ENCODE measurements at places on chromosomes 16 and 17.

DNA sequence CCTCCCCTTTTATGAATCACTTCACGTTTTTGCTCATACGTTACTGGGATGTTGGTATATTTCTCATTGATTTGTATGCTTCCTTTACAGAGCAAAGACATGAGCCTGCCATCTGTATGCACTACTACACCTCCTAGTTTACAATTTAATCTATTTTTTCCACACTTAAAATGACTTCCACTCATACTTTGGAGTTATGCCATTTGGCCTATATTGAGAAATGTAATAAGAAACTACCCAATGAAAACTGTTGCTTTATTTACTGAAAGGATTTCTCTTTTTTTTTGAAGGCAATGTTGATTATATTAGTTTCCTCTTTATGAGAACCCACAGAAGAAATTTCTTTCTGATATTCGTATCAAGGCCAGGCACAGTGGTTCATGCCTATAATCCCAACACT is 43.1 kb downstream of the DUSP14 start:
- DNase-seq: no peak

GRCh38 chr17:58318627-58319172 is 9.9 kb downstream of the TSPOAP1 start:
- DNase-seq: no peak

DNA sequence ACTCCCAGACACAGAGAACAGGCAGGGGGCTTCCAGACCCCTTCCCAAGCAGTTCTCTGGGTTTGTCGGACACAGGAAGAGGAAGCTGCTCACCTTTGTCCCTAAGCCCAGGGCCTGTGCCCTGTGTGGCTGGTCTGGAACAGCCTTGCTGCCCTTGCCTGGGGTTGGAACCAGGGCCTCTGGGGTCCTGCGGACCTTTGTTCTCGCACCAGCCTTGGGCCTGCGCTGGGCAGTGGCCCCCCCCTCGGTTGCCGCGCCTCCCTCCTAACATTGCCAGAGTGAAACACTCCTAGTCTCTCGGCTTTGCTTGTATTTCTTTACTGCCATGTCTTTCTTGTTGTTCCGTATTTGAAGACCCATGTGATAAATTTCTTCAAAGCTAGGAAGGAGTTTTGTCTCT is 8.5 kb upstream of the IL17C start:
- DNase-seq: no peak

DNA sequence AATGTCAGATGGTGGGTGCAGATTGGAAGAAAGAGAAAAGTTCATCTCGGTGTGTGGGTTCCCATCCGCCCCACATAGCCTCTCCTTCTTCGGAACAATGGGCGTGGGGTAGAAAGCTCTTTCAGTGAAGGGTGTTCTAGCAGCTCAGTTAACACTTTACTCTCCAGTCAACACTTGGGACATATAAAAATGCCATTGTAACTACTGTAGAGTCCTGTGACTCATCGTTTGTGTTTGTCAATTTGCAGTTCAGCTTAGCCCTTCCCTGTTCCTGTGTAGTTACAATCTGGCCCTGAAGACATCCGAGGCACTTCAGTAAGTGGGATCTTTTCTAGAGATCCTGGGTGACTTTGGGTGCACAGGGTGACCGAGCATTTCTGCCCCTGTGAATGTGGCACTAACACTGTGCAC is 11.5 kb upstream of the CLEC18C start:
- peak; percentile 57 for DNase-seq

DNA sequence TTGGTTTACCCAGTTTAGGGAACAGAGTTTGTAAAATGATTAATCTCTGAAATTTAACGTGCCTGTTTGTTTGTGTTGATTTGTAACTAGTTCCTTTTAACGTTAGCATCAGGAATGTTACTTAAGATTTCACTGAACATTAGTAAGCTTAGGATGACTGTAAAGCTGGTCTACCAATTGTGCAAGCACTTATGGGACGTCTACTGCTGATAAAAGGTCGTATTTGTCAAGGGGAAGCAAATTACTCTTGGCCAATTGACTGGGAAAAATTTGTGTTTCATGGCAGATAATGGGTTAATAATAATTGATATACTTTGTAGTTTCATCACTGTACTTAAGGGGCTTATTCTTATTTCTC is 11.8 kb downstream of the METTL9 start:
- DNase-seq: no peak

GRCh38 chr16:10760858-10761257 is 17.2 kb downstream of the NUBP1 start:
- no peak for DNase-seq

- no peak for DNase-seq
Observed at GRCh38 chr17:44828919-44829522, 1.1 kb downstream of the GJC1 start.

- no peak for DNase-seq
Observed at GRCh38 chr17:42182927-42183734, 2.1 kb downstream of the HCRT start.

GRCh38 chr16:78655331-78656113 is 556.1 kb downstream of the WWOX start:
- no peak for DNase-seq

- no peak for DNase-seq
Observed at GRCh38 chr17:38893113-38893512, 23.3 kb downstream of the LASP1 start.

DNA sequence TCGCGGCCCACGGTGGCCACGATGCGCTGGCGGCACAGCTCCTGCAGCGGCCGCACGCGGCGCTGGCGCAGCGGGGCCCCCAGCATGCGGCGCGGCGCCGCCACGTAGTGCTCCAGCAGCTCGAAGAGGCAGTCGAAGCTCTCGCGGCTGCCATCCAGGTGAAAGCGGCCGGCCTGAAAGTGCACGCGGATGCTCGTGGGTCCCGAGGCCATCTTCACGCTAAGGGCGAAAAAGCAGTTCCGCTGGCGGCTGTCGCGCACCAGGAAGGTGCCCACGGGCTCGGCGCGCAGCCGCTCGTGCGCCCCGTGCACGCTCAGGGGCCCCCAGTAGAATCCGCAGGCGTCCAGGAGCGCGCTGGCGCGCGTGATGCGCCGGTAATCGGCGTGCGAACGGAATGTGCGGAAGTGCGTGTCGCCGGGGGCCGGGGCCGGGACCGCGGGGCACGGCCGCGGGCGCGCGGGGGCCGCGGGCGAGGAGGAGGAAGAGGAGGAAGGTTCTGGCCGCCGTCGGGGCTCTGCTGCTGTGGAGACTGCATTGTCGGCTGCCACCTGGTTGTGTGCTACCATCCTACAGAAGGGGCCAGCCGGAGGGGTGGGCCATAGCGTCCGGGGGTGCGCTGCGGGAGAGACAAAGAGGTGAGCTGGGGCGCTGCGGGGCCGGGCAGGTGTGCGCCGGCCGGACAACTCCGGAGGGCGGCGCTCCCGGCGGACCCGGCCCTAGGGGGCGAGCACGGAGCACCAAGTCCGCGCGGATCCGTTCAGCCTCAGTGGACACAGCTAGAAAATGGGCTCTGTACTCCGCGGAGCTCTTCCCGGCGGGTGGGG is 879 bp downstream of the SOCS1 start:
- DNase-seq: peak; percentile 25

- no peak for DNase-seq
Observed at GRCh38 chr17:71937914-71938313, 182.9 kb upstream of the SOX9 start.

DNA sequence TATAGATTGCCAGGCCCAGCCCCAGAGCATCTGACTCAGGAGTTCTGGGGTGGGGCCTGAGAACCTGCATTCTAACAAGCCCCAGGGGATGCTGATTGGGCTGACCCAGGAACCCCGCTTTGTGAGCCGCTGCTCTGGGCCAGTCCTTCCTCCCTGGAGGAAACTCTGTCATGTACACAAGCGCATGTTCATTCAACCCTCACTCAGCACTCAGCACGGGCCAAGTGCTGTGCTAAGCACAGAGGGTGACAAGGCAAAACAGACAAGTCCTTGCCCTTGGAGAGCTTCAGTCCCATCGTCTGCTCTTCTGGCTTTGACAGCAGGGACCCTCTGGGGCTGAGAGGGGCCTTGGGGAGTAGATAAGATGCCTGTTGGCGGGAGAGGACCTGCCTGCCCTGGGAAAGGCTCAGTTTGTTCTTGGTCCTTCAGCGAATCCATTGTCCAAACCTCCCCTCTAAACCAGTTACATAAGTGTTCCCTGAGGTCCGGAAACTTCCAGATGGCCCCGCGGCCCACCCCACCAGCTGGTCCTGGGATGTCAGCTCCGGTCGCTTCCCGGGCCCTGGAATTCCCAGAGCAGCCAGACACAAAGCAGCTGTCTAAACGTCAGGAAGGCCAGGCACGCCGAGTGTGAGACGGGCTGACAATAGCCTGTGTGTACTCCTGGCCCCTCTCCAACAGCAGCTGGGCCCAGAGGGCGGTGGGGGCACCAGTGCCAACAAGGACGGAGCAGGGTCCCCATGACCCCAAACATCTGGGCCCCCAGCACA is 88.8 kb downstream of the ZDHHC7 start:
- no peak for DNase-seq

- no peak for DNase-seq
Observed at GRCh38 chr17:2158396-2158780, 103.5 kb downstream of the HIC1 start.

GRCh38 chr17:30232824-30233427 is 2.6 kb downstream of the SLC6A4 start:
- DNase-seq: no peak

- DNase-seq: no peak
Observed at GRCh38 chr16:74296104-74296431, 546 bp upstream of the PSMD7 start.

DNA sequence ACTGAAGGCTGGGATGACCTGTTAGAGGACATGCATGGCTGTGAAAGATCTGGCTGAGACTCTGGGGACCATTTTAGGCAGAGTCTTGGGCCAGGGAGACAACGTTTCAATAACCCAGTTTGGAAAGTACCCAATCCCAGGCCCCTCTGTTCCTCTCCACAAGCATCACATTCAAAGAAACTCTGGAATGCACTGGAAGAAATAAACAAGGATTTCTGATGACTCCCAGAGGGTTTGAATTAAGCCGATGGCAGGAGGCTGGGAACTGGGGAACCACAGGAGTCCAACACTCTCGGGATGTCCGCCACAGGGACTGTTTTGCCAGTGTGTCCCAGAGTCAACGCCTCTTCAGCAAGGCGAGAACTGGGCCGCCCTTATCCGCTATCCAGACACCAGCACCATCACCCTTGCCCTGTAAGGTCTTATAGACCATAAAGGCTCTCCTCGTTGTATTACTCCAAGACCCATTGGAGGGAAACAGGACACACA is 3.3 kb downstream of the PMP22 start:
- DNase-seq: no peak

DNA sequence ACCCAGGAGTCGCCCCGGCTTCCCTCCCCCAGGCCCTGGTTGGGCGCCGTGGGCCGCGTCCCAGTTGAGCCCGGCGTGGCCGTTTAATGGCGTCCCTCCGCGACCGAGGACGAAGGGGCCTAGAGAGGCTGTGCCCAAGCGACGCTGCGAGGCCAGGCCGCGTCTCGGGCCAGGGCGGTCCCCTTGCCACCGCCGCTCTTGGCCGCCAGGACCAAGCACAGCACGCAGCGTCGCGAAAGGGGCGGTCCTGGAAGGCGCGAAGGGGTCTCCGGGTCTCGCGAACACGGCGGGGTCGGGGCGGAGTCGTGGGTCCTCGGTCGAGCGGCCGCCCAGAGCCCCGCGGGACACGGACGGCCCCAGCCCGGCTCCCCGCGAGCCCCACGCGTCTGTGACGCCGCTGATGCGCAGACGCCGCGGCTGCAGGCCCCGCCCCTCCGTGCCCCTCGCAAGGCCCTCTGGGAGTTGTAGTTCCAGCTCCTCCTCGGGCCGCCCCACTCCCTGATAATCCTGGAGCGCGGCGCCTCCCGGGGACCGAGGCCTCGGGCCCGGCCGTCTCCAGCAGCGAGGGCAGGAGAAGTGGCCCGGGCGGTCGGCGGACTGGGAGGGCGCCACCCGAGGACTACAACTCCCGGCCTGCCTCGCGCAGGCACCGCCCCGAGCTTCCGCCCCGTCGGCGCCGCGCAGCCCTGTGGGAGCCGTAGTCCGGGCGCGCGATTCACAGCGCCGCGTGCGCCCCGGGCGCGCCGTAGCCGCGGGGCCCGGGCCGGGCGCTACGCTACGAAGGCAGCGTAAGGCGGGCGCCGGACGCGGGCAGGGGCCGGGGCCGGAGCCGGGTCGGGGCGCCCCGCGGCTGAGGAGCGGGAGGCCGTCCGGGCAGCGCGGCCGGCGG is at the start of gene CAPN15:
CAPN15 (plus strand) TSS at position 698 of the 889 bp plus-strand sequence. CDS start 19,127 bp downstream, outside the sequence.
- no peak for DNase-seq

DNA sequence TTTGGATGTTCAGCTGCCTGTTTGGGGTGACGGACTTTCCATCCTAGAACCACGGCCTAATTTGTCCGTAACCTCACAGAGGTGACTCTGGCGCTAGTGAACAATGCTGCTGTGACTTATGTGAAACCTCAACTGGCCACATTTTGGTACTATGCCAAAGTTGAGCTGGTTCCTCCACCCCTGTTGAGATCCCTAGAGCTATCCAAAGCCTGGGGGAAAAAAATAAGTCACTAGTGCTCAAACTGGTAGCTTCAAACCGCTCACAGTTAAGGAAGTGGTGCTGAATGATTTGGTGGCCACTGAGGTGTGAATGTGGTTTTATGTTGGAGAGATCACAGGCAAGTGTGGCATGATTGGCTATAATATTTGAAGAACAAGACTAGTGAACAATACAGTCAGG is 11.3 kb upstream of the TUBG2 start:
- no peak for DNase-seq

DNA sequence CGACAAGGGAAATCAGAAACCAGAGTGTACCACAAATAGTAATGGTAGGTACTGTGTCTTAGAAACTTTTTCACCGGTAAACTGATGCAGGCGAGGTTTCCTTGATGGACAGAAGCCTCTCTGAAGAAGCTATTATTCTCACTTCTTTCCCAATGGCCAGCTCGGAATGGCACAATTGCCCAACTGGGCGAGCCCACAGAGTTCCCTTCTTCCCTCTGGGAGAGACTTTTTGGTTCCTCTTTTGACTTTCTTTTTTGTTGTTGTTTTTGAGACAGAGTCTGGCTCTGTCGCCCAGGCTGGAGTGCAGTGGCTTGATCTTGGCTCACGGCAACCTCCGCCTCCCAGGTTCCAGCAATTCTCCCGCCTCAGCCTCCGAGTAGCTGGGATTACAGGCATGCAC is 16.9 kb downstream of the SLC43A2 start:
- no peak for DNase-seq

DNA sequence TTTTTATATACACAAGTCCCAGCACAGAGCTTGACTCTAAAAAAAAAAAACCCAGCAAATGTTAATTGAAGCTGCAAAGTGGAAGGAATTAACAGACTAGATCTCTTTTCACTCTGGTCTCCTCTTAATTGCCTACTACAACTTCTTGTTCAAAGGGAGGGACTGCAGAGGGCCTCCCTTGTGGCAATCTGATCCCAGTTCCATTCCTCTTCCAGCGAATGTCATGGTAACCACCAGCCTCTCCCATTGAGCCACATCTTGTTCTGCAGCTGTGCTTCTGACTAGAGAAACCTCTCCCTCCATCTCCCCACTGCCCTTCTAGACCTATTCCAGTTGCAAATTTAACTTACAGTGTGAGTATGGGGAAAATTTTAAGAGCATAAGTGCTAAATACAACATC is 5.9 kb downstream of the SUPT6H start:
- no peak for DNase-seq

DNA sequence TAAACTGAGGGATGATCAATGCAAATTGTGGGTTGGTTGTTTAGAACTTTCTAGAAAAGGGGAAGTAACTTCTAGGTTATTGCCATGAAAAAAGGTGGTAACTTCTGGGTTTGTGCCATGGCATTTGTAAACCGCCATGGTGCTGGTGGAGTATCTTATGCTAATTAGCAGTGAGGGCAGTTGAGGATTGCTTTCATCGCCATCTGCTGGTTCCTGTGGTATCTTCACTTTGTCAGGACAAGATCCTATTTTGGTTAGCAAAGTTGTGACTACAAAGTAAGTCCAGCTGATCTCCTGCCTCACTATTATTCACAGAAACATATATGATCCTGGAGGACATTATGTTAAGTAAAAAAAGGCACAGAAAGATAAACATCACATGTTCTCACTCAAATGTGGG is 1332.3 kb downstream of the CDH11 start:
- DNase-seq: no peak

Measured in kidney epithelial cell (primary cell).